ENCODE measurements at places on chromosomes 4 and X.
A peak's percentile ranks its signal among the peaks of the same experiment; 100 is the strongest.

DNA sequence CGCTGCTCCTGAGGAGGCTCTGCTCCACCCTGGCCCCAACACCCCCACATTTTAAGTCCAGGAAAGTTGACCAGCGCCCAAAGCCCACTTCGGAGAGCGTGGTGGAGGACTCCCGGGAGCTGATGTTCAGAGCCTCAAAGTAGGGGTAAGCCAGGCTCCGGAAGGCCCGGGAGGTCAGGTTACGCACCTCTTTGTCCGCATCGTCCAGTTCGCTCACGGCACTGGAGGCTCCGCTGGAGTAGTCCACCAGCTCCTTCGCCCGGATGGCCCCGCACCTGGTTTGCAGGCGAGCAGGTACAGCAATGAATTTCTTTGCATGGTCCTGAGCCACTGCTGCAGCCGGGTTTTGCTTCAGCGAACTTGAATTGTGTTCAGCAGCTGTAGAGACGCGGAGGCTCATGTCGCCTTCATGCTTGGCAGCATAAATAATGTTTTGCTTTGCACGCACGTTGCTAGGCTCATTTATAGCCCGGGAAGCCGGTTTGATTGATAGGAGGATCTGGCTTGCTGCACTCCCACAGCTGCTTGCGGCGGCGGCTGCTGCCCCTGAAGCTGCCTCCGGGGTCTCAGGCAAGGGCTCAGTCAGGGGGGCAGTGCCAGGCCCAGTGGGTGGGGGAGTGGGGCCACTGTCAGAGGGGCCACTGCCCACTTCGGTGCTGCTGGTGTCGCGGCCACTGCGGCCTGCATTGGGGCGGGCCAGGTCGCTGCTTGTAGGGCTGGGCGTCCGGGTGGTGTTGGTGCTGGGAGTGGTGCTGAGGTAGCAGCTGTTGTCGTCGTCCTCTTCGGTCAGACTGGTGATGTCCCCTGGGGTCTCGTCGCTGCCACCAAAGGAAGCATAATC is 4.8 kb downstream of the C4orf54 start:
- no peak for DNase-seq

GRCh38 chr4:153497988-153498967 is 32.1 kb downstream of the TMEM131L start:
- DNase-seq = no peak

- no peak for DNase-seq
Observed at GRCh38 chrX:16333453-16333852, 166.2 kb downstream of the MAGEB17 start.

DNA sequence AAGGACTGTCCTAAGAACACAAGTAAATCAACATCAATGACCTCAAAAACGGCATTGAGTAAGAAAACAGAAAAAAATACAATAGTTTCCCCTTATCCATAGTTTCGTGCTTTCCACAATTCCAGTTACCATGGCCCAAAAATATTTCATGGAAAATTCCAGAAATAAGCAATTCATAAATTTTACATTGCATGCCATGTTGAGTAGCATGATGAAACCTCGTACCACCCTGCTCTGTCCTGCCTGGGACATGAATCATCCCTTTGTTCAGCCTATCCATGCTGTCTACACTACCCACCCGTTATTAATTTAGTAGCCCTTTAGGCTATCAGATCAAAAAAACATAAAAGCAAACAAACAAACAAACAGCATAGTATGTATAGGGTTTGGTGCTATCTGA is 51.1 kb downstream of the KLF3 start:
- DNase-seq = no peak

- DNase-seq = peak; percentile 83
Observed at GRCh38 chr4:183905593-183906488, 734 bp downstream of the STOX2 start.

DNA sequence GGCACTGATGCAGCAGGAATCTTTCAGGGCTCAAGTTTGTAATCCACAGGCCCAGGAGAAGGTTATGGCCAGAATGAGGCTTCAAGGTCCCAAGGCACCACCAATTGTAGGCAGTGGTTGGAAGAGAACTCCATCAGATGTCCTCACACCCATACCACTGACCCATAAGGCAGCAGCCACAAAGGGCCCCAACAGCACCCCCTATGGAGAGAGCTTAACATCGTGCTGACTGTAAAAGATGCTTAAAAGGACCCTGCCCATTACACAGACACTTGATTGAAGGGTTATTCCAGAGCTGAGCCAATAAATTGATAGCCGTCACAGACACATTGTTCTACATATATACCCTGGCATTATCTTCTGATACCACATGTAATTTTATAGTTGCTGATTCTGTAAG is 113.7 kb downstream of the SOWAHB start:
- peak; percentile 25 for DNase-seq

- DNase-seq = no peak
Observed at GRCh38 chr4:66639361-66639760, 905.9 kb downstream of the CENPC start.

GRCh38 chr4:156677131-156677531 is 294.5 kb downstream of the PDGFC start:
- DNase-seq = peak; percentile 63

GRCh38 chrX:9302381-9302780 is 162.5 kb upstream of the TBL1X start:
- no peak for DNase-seq

GRCh38 chrX:103718120-103718519 is 7.4 kb downstream of the TMEM31 start:
- DNase-seq = no peak

- no peak for DNase-seq
Observed at GRCh38 chrX:75230296-75230695, 43.6 kb upstream of the UPRT start.

DNA sequence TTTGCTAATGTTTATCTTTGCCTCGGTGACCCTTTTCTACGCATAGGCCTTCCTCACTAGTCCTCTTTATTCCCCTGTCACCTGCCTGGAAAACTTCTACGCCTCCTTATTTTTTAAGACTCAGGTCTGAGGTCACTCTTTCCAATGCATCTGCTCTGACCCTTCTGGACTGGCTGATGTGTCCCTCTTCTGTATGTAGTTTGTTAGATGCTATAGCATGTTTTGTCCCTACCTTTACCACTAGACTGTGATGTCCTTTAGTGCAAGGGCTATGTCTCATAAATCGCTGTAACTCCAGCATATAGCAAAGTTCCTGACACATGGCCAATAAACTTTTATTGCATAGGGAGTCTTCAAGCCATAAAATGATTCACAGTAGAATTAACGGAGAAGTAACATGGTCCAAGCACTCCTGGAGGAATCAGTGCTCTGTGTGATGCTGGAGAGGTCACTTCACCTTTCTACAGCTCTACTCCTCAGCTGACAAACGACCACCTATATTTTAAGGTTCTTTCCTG is 872.5 kb upstream of the SLIT2 start:
- DNase-seq = no peak

- DNase-seq = no peak
Observed at GRCh38 chr4:121192013-121192412, 27.9 kb upstream of the TNIP3 start.

- DNase-seq = peak; percentile 22
Observed at GRCh38 chr4:165326831-165327210, 648 bp upstream of the MSMO1 start.

DNA sequence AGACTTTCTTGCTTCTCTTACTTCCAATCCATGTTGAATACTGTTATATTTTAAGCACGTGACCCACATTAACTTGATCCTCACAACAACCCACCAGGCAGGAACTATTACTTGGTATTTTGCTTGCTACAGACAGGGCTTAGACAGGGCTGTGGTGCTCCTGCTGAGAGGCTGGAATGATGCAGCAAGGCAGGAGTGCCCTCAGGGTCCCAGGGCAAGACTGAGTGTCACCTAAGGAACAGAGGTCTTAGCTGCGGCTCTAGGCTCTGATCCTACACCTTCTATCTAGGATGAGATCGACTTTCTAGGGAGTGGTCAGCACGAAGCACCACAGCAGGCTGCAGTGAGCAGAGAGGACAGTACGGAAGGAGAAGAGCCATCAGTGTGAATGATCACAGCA is 20.0 kb downstream of the TAPT1 start:
- peak; percentile 5 for DNase-seq

GRCh38 chr4:123163501-123163900 is 233.1 kb upstream of the SPRY1 start:
- no peak for DNase-seq

- DNase-seq = no peak
Observed at GRCh38 chrX:3026074-3026815, 15.0 kb upstream of the ARSF start.

GRCh38 chr4:153247116-153247490 is 42.9 kb downstream of the TRIM2 start:
- DNase-seq = no peak

DNA sequence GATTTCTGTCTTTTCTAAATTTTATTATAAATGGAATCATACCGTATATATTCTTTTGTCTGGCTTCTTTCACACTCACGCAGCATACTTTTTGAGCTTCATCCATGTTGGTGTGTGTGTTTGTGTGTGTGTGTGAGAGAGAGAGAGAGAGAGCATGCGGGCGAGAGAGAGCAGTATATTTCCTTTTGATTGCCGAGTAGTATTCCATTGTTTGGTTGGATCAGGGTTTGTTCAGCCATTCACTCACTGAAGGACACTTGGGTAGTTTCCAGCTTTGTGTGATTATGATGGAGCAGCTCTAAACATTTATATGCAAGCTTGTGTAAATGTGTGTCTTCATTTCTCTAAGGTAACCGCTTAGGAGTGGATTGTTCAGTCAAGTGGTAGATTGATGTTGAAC is 3.1 kb upstream of the L1CAM start:
- no peak for DNase-seq

- DNase-seq = no peak
Observed at GRCh38 chr4:89797117-89797516, 39.8 kb downstream of the SNCA start.

GRCh38 chr4:183760326-183760725 is 101.2 kb downstream of the TRAPPC11 start:
- no peak for DNase-seq

Data from neural progenitor cell (in vitro differentiated cells).